Foreskin fibroblast (primary cell): ENCODE measurements at places on chromosomes 11 and 22.

DNA sequence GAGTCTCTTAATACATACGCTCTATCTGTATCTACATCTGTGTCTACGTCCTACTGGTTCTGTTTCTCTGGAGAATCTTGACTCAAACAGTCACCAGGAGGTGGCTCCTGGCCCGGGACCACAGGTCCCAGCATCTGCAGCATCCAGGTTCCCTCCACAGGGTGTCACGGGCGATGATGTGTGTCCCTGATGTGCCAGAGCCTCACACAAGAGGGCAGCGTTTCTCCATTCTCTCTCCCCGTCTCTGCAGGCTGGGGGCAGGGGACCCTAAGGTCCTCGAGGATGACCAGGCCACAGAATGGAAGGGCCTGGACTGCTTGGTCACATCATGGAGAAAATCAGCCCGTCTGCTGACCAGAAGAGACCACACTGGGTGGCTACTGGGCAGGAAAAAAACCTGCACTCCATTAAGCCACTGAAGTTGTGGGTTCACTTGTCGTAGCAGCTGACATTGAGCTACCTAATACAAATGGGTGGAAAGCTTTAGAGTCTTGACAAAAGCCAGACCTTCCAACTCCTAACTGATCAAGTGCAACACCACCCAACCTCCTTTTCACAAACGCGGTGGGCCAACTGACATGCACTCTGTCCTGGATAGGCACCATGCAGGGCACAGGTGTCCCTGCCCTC lies 392.5 kb downstream of the CTTN start:
- no peak for DNase-seq

DNA sequence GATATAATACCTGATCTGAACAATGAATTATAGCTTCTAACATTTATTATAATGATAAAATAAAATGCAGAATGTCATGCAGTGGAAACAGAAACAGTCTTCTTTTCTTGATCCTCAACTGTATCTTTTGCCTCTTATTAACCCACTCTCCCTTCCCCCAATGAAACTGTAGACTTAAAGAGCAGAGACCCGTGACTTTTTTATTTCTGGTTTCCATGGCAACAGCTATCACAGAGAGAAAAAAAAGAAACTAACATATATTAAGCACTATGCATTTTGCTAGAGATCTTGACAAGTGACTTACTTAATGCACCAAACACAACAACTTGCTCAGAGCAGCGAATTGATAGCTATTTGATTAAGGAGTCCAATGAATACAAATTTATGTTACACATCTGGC lies 69.3 kb downstream of the RAB38 start:
- DNase-seq: no peak

DNA sequence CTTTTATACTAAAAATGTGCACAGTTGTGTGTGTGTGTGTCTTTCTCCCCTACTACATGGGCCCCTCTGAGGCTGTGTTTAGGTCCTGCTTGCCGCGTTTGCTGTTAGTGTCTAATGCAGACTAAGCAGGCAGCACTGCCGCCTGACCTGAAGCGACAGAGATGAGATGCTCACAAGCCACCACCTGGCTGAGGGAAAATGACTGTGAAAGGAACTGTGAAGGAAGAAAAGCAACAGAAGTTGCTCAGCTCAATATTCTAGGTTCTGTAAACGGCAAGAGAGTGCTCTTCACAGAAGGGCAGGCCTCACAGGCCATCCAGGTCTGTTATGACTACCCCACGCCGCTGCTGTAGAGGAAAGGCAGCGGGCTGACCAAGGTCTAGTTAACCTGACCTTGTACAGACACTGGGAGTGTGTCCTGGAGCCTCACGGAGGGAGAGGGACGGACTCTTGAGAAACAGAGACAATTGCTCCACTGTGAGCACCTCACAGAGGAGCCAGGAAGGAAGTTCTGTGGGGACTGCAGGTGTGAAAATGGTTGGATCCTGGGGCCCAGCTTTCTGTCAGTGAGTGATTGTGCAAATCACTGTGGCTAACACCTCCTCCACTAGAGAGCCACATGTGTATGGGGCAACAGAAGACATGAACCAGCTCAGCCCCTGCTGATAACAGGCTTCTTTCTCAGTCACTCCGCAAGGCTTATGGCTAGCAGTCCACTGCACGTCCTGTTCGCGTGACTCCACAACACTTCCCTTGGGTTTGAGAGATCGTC lies 31.3 kb upstream of the YPEL1 start:
- no peak for DNase-seq

- peak; percentile 32 for DNase-seq
These were observed 314.6 kb downstream of the BLID start for GRCh38 chr11:121801394-121801748.

GRCh38 chr11:74820763-74821162 lies 72.1 kb downstream of the RNF169 start:
- DNase-seq: peak; percentile 91

DNA sequence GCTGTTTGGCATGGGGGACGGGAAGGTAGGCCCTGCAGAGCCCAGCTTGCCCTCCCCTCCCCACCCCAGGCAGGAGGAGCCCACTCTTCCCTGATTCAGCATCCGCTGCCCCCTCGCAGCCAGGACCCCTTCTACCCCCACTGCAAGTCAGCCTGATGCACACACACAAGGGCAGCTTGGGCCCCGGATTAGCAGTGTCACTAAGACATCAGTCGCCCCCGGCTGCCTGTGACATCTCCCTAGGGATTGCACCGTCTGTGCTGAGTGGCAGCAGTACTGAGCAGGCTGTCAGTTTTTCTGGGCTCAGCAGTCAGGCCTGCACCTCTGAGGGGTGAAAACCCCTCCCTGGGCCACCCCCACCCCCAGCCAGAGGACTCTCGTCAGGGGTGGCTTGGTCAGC lies 30.4 kb upstream of the SYT7 start:
- DNase-seq: no peak

DNA sequence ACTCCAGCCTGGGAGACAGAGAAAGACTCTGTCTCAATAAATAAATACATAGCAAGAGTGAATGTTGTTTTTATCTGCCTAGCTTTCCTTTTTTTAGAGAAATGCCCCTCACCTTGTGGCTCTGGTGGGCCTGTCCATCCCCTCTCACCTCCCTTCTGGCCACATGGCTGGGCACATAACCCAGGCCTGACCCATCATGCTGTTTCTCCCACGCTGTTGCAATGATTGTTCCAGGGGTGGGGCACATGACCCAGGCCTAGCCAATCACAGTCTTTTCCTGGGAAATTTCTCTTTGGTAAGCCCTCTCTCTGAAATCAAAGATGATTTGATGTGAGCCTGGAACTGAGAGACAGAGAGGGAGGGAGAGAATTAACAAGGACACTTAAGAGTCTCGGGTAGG lies 5.5 kb upstream of the CYTH4 start:
- no peak for DNase-seq

GRCh38 chr11:126039485-126040271 lies 23.0 kb downstream of the CDON start:
- DNase-seq: no peak

DNA sequence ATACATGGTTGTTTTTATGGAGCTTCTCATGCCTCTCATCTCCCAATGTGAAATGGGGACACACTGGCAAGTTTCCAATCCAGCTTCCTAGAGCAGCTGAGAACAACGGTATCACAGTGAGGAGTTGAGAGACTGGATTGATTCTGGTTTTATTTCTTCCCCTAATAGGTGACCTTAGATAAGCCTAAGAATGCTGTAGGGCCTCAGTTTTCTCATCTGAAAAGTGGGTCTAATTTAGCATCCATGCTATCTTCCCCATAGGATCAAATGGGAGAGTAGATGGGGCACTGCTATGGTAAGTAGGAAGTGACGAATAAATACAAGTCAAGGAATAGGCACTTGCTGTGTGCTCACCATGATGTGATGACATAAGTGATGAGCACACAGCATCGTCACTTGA lies 61.1 kb upstream of the PHOX2A start:
- DNase-seq: no peak
